T-helper 2 cell treated with Interferon-gamma antibody and Interleukin-4, amounts not matched to agents 5 μg/mL and 100 μg/mL, for 36 hours (primary cell): ENCODE measurements at places on chromosomes 2 and 18.

- peaks cover 2% of the 10 kb centered on the region for H3K4me1 ChIP-seq
- no peaks in the 10 kb centered on the region for H3K27me3 ChIP-seq
- no peak overlapping the region for H3K27ac ChIP-seq
- no peaks in the 10 kb centered on the region for H3K36me3 ChIP-seq
Measured at GRCh38 chr2:158610059-158610458, 153.3 kb downstream of the PKP4 start.

- no peaks in the 10 kb centered on the region for H3K27me3 ChIP-seq
- no peaks in the 10 kb centered on the region for H3K4me1 ChIP-seq
Measured at GRCh38 chr2:136787970-136788369, 22.6 kb downstream of the THSD7B start.

DNA sequence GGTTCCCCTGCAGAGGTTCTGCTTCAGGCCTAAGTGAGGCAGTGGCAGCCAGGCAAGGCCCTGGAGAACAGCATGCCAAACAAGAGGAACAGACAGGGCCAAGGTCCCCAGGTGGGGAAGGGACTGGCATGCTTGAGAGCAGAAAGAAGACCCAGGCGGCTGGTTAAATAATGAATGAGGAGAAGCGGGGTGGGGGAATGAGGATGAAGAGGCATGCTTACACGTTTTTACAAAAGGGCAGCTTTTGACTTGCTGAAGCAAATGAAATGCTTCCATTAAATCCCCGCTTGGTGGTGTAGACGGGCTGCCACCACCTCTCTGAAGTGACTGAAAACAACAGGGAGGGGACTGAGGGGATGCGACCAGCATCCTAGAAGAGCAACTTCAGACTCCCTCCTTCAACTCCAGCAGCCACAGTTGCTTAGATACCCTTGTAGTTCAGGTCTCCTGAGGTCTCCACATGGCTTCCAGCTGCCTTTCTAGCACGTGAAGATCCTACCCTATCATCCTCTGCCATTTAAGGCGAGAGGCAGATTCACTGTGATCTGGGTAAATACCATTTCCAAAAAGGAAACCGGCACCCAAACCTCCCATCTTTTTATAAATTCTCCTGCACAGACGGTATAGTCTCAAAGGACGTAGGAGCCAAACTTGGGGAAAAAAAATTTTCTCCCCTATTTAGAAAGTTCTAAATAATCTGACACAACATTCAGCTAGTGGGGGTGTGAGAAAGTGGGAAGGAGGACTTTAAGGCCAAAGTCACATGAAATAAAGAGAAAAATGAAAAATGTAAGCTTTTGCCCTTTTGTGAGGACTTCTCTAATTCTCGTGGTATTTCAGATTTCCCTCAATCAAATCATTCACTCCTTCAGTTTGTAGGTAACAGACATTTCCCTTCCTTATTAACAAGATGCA lies 65.6 kb downstream of the CACNB4 start:
- no peak for DNase-seq
- H3K27ac ChIP-seq = no peak overlapping the region

DNA sequence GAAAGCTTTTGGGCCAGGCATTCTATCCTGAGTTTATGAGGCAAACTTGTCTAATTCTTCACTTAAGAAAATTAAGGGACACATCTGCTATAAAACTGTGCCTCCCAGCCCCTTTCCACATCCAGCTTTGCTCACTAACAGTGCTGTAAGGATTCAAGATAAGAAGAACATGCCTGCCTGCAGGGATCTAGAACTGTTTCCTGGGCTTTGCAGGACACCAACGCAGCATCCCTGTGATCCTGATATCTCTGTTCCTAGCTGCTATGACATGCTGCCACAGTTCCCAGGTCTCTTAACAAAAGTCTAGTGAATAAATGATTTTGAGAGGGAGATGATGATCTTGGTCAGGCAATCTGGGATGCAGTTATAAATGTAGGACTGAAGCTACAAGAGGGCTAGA lies 12.4 kb downstream of the B4GALT6 start:
- no peaks in the 10 kb centered on the region for H3K4me1 ChIP-seq
- H3K27ac ChIP-seq = no peak overlapping the region
- DNase-seq = no peak
- H3K36me3 ChIP-seq = no peaks in the 10 kb centered on the region

DNA sequence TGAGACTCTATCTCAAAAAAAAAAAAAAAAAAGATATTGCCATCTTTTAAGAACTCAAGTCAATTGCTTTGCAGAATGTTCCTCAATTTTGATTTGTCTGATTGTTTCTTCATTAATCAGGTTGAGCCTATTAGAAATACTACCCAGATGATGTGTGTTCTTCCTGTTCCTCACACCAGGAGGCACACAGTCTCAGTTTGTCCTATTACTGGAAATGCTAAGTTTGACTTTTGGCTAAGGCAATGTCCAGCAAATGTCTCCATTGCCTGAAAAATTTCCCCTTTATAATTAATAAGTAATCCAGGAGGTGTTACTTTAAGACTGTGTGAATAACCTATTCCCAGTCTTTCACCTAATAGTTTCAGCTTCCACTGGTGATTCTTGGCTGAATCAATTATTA lies 28.4 kb downstream of the BOLA3 start:
- H3K27me3 ChIP-seq = peaks cover 10% of the 10 kb centered on the region
- peaks cover 8% of the 10 kb centered on the region for H3K4me1 ChIP-seq
- H3K36me3 ChIP-seq = peaks cover 15% of the 10 kb centered on the region
- no peak overlapping the region for H3K27ac ChIP-seq

DNA sequence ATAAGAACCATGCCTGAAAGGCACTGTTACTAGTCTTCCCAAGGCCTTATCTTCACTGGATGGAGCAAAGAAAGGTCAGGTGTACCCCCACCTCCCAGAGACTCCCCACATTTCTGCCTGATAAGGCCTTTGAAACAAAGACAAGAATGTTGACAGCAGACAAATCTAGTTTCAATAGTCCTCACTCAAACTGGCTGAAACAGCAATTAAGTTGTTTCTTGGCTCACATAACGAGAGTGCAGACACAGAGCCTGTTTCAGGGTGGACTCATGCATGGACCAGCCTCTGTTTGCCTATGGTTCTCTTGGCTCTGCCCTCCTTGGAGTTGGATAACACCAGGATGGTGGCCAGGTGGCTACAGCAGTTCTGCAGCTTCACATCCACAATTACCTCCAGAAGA lies 7.5 kb upstream of the CFAP221 start:
- H3K4me1 ChIP-seq = no peaks in the 10 kb centered on the region
- H3K36me3 ChIP-seq = no peaks in the 10 kb centered on the region
- no peak for DNase-seq
- H3K27ac ChIP-seq = no peak overlapping the region

- no peaks in the 10 kb centered on the region for H3K27me3 ChIP-seq
- H3K36me3 ChIP-seq = peaks cover 10% of the 10 kb centered on the region
- H3K4me3 ChIP-seq = no peak overlapping the region
- peaks cover 23% of the 10 kb centered on the region for H3K4me1 ChIP-seq
- no peak for DNase-seq
- no peak overlapping the region for H3K27ac ChIP-seq
Measured at GRCh38 chr2:200337621-200338020, 31.1 kb downstream of the SPATS2L start.

GRCh38 chr2:211085056-211085680 lies 528.8 kb downstream of the CPS1 start:
- no peak overlapping the region for H3K4me3 ChIP-seq
- H3K27ac ChIP-seq = no peak overlapping the region
- H3K36me3 ChIP-seq = no peaks in the 10 kb centered on the region
- no peaks in the 10 kb centered on the region for H3K27me3 ChIP-seq
- DNase-seq = no peak
- H3K4me1 ChIP-seq = no peaks in the 10 kb centered on the region

DNA sequence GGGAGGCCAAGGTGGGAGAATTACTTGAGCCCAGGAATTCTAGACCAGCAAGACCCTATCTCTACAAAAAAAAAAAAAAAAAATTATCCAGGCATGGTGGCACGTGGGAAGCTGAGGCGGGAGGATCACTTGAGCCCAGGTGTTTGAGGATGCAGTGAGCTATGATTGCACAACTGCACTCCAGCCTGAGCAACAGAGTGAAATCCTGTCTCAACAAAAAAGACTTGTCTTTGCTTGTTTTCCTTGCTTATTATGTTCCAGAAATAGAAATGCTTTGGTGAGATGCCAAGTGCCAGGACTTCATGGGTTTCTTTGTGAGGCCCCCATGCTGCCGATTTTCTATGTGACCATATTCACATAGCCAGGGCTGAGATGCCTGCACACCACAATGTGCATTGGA lies 9.0 kb downstream of the DCDC2C start:
- H3K27me3 ChIP-seq = no peaks in the 10 kb centered on the region
- DNase-seq = no peak
- no peak overlapping the region for H3K4me3 ChIP-seq
- H3K27ac ChIP-seq = no peak overlapping the region
- no peaks in the 10 kb centered on the region for H3K4me1 ChIP-seq

DNA sequence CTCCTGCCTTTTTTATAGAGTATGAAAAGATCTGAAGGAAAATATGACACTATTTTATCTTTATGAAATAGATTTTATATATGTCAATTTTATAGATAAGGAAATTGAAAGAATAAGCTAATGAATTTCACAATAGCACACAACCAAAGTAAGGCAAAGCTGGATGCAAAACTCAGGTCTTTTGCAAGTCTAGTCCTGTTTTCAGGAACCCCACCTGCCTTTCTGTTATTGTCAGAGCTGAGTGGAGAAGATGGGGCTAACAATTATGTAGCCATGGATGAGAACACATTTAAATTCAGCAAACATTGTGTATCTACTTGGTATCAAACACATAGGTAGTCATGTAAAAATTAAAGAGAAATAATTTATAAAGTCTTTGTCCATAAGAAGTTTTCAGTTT lies 161.5 kb upstream of the ZEB2 start:
- H3K36me3 ChIP-seq = no peaks in the 10 kb centered on the region
- no peak overlapping the region for H3K27ac ChIP-seq
- H3K4me3 ChIP-seq = no peak overlapping the region
- H3K4me1 ChIP-seq = no peaks in the 10 kb centered on the region
- DNase-seq = no peak

DNA sequence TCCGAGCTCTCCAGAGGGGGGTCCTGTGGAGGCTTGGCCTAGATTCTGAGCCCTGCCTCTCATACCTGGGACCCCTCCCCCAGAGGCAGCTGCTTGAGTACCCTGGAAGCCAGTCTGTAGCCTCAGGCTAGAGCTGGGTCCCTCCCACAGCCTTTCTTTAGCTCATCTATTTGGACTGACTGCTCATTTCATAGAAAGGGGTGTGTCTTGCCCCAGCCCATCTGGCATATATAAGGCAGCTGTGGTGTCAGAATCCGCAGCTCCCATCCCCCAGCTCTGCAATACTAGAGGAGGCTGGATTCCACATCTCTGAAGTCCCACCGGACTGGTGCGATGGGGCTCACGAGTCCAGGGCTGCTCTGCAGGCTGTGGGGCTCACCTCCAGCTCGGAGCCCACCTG lies 26.1 kb downstream of the MPHOSPH10 start:
- DNase-seq = no peak
- no peak overlapping the region for H3K27ac ChIP-seq
- H3K27me3 ChIP-seq = peaks cover 3% of the 10 kb centered on the region
- H3K4me3 ChIP-seq = no peak overlapping the region

DNA sequence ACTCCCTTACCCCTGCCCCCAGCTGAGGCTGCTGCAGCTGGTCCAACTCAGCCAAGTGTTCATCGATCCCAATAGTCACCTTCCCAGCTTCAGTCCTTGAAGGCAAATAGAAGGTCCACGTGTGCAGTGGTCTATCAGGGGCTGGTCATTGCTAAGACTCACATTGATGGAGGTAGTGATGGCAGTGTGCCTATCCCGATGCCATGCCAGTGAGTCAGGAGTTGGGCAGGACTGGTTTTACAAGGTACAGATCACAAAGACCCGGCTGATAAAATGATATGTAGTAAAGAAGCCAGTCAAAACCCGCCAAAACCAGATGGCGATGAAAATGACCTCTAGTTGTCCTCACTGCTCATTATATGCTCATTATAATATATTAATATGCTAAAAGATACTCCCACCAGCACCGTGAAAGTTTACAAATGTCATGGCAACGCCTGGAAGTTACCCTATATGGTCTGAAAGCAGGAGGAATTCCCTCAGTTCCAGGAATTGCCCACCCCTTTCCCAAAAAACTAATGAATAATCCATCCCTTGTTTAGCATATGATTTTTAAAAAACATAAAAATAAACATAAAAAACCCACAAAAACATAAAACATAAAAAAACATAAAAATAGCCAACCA lies 2.9 kb upstream of the C2orf80 start:
- no peaks in the 10 kb centered on the region for H3K36me3 ChIP-seq
- H3K27ac ChIP-seq = no peak overlapping the region
- H3K4me1 ChIP-seq = no peaks in the 10 kb centered on the region

DNA sequence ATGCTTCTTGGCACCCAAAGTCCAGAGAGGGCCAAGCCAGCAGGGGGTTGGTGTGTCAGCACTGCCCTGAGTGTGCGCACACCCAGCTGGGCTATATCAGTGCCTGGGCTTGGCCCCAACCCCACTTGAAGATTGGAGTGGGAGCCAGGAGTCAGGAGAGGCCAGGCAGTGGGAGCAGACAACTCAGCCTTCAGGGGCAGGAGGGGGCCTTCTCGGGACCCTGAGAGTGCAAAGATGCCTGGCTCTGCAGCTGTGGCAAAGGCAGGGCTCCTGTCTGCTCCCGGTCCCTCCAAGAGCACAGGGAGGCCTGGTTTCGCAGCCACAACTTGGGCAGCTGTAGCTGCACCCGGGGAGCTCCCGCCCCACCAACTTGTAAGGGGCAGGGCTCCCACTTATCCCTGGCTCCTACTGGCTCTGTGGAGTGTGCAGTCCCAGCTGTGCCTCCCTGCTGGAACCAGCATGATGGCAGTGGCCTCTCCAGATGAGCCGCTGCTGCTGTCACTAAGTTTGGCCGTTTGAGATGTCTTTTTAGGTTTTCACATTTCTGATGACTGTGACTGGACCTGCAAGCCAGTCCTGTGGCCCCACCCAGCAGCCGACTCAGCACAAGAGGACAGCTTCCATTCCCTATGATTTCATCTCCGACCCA lies 148.8 kb upstream of the HS6ST1 start:
- no peak for DNase-seq
- no peak overlapping the region for H3K4me3 ChIP-seq
- peaks cover 6% of the 10 kb centered on the region for H3K4me1 ChIP-seq
- H3K27me3 ChIP-seq = peaks cover 4% of the 10 kb centered on the region
- H3K27ac ChIP-seq = no peak overlapping the region

DNA sequence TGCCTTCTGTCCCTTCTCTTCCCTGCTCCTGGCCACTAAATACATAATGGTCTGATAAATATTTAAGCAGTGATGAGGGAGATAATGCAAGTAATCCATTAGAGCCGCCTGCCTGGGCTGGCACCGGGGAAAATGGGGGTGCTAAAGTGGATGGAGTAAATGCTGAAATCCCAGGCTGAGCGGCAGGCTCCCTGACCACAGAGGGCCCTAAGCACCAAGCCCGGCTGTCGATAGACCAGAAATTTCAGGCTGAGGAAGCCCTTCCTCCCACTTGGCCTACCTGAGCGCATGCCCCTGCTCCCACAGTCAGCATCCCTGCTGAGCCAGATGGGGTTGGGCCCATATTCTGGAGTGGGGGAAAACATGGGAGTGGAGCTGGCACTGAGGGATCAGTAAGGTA lies 197.5 kb upstream of the SKOR2 start:
- no peaks in the 10 kb centered on the region for H3K36me3 ChIP-seq
- DNase-seq = no peak
- no peak overlapping the region for H3K27ac ChIP-seq
- no peaks in the 10 kb centered on the region for H3K27me3 ChIP-seq
- no peak overlapping the region for H3K4me3 ChIP-seq
- H3K4me1 ChIP-seq = no peaks in the 10 kb centered on the region
